ENCODE measurements at places on chromosomes 12 and 14.

- DNase-seq, result no peak
These were observed 17.2 kb downstream of the NT5DC3 start for GRCh38 chr12:103823871-103824270.

DNA sequence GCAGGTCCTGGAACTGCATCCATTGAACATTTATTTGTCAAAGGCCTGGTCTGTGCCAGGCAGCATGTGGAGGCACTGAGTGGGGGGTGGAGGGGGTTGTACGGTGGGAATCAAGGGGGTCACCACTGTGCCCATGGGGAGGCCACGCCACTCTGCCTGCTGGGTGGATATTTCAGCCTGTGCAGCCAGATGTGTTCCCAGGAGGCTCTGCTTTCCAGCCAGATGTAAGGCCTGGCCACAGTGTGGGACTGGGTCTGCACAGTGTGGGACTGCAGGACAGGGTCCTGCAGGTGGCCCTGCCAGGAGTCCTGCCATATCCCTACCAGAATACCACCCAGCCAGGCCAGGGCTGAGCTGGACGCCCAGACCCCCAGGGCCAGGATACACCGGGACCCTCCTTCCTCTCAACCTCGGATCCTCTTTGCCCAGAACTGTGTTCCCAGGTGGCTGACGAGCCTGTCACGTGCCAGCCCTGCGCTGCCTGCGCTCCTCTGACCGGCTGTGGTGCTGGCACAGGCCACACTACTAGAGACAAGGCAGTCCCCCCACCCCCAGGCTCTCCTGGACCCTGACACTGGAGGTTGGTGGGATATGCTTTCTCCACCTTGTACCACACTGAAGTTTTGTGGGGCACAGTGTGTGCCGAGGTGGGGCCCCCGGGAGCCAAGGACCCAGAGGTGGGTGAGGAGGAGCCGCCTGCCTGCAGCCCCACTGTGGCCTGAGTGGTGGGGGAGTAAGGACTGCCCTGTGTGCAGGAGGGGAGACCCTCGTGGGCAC lies 17.5 kb downstream of the XRCC3 start:
- DNase-seq, result no peak

- DNase-seq, result no peak
These were observed 8.6 kb downstream of the ISCU start for GRCh38 chr12:108570743-108571608.

DNA sequence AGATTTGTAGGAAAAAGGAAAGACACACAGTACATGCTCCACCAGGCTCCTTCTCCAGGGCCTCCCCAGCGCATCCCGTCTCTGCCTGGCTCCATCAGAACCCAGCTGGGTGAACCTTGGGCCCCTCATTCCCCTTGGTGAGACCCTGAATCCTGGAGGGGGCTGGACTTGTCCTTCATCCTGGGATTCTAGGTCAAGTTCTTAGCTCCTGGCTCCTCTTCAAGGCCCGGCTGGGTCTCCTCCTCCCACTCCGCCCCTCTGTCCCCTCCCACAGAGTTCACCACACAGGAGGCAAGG lies 49.2 kb downstream of the PSMA6 start:
- no peak for DNase-seq

GRCh38 chr14:73452341-73453186 lies 5.8 kb downstream of the NUMB start:
- DNase-seq, result no peak

- DNase-seq, result no peak
These were observed 87.2 kb upstream of the FGD4 start for GRCh38 chr12:32312049-32312670.

DNA sequence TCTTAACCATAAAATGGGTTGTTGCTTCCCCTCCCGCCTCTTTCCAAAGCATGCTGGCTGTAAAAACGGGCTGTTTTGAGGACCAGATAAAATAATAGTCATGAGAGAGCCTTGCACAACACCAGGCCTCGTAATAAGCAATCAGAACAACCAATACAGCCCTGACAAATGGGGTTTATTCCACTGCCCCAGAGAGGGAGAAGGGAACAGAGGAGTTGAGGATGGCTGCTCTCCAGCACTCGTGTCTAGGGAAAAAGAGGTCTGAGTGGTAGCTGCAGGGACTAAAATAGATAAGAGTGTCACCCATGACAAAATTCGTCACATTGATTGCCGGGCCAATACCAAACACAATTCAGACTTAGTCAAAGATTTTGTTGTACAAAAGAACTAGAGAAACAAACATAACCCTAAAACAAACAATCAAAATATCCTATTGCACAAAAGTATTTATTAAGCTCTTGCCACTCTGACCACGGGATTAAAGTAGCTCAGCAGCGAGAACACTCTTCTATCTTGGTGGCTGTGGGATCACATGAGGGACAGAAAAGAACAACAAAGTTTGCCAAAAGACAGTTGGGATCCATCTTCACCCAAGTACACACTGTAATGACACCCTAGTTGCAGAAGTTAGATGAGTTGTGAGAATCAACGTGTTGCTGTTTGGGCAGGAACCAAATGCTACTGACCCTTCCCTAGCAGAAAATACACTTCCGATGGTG lies 188.0 kb downstream of the FOXN3 start:
- DNase-seq, result no peak

DNA sequence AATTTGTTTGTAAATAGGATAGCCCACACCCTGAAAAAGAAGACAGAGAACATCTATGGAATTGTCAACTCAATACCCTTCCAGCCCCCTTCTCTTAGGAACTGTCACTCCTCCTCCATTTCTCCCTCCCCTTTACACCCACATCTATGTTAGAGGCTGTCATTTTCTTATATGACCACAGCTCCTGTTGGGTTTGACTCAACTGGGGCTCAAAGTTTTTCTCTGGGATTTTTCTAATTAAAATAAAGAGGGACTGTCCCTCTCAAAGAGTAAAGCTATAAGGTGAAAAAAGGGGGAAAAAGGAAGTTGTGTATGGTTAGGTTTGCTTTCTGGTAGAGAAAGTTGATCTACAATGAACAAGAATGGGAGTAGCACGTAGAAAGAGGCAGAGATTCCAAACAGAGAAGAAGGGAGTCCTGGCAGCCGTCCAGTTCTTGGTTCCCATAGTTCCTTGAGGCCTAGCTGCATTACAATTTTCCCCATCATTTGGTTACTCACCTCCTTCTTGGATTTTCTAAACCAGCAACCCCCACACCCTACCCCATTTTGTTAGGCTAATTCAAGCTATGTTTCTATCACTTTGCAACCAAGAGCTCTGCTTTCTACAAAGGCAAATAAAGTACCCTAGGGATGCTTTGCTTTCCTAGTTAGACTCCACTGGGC lies 44.3 kb upstream of the STK38L start:
- no peak for DNase-seq

DNA sequence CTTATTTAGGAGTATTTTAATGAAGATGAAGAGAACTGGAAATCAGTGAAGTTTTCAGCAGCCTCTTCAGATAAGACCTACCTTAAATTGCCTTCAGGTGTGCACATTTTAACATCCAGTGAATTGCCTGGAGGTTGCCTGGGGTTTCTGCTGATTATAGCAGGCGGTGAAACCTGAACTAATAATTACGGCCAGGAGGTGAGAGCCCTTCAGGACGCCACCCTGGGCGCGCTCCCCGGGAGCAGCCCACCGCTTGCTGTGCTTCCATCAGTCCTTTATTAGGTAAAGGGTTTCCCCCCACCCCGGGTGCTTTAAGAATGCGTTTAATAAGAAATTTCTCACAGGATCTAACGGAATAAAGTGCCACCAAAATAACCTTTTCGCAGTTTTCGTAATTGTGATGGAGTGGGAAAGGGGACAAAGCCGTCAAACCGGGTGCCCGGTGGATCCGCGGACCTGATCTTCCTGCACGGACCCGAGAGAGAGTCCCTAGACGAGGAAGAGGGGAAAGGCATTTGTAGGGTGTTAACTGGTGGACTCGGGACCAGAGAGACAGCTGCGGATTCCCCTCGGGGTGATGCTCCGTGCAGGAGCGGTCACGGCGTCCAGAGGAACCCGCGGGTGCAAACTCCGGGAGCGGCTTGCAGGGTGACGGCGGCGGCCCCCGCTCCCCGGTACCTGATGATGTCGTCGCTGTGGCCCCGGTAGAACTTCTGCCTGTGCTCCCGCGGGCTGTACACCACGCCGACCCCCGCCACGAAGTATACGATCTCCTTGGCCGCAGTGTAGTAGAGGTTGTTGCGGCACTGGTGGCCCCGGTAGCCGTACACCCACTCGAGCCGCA lies 902 bp downstream of the EML5 start:
- no peak for DNase-seq

- no peak for DNase-seq
These were observed 14.3 kb downstream of the DIO3 start for GRCh38 chr14:101575581-101575980.

DNA sequence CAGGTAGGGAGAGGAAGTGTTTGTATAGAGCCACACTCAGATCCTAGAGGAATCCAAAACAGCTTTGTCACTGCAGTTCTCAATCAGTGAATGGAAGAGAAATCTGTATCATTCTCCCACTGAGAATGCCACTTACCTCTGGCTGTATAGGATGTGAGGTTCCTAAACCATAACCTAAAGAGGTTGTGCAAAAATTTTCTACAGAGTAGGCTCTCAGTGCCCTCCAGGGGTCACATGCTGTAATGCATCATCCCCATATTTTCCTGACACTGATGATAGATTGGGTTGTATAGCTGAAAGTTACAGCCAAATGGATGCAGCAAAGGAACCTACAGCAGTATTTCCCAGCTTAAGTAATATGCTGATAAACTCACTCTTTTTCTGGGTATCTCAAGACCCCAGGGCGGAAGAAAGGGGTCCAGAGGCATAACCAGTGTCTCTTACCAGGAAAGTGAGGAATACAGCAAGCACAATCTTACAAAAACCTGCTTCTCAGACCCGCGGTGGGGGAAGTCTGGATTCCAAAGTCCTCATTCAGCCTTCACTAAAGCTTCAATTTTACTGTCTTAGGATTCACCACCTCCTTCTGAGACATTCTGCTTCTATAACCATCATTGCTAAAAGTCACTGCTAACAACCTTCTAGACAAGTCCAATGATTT lies 3.8 kb downstream of the BCDIN3D start:
- peak; percentile 25 for DNase-seq

- no peak for DNase-seq
These were observed 3.5 kb downstream of the RFX4 start for GRCh38 chr12:106586278-106586802.

GRCh38 chr12:100427078-100427477 lies 46.6 kb upstream of the NR1H4 start:
- no peak for DNase-seq

GRCh38 chr14:85475113-85475512 lies 54.8 kb upstream of the FLRT2 start:
- no peak for DNase-seq

GRCh38 chr12:54036620-54037359 lies 3.9 kb downstream of the HOXC5 start:
- DNase-seq, result no peak

DNA sequence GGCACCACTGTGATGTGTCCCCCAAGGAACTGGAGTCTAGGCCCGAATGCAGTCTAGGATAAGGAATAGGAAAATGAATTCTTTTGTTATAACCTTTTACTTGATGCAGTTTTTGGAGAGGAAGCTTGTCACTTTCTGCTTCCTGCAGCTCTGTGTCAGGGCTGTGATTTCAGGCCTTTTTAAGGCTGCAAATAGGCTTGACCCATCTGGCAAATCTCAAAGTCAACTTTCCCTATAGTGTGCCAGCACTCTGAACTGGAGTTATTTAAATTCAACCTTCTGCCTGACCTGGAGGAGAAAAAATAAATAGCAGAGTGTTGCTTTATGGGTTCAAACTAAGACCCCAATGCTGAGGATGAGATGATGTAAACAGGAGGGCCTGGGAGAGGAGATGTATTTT lies 51.8 kb upstream of the CEP83 start:
- DNase-seq, result no peak

DNA sequence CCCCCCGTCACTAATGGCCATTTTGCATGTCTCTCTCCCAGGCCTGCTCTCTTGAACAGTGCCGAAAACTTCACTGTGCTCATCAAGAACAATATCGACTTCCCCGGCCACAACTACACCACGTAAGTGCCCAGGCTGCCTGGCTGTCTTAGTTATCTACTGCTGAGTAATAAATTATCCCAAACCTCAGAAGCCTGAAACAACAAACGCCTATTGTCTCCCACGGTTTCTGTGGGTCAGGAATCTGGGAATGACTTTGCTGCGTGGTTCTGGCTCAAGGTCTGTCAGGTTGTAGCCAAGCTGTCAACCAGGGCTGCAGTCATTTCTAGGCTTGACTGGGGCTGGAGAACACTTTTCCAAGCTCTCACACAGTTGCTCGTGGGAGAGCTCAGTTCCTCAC lies 32.6 kb downstream of the P2RX7 start:
- DNase-seq, result no peak
